ENCODE measurements at places on chromosomes 7 and 10. TPM values are rescaled to one million over a fixed set of nuclear protein-coding genes. Genes with fewer than 3 reads are reported as not detected.

Gene ALOX5
- not detected for total RNA-seq

Gene GRID1
- total RNA-seq, result not detected

Gene NPY4R2
- not detected for total RNA-seq

Gene TUBB8
- not detected for total RNA-seq

Gene NEUROG3
- total RNA-seq, result not detected

Gene COL13A1
- total RNA-seq, result 17.3 TPM

Gene PPP1R17
- total RNA-seq, result not detected

Gene STEAP2
- 30.6 TPM for total RNA-seq

Gene WDFY4
- total RNA-seq, result not detected

Gene ARMH3
- 5.6 TPM for total RNA-seq

Gene HKDC1
- total RNA-seq, result 0.13 TPM

Gene SHH
- not detected for total RNA-seq

Gene ARMC3
- total RNA-seq, result not detected

Gene CYP26C1
- not detected for total RNA-seq

Gene SKIDA1
- total RNA-seq, result not detected

Gene GIMAP8
- not detected for total RNA-seq

Gene SPDYE2
- not detected for total RNA-seq

Gene HDAC9
- 1.6 TPM for total RNA-seq

Gene ADD3
- total RNA-seq, result 128 TPM

Gene GPNMB
- total RNA-seq, result 38.2 TPM

Gene UNCX
- not detected for total RNA-seq

Gene GPER1
- total RNA-seq, result 3.4 TPM

Gene SPDYE8
- total RNA-seq, result not detected

Gene PDZD7
- not detected for total RNA-seq

Gene ADIRF
- total RNA-seq, result 17.6 TPM

Gene TAF6
- total RNA-seq, result 69.8 TPM

Gene NUTM2E
- total RNA-seq, result not detected

Gene EVX1
- total RNA-seq, result not detected

Gene SYPL1
- 59.7 TPM for total RNA-seq

Gene SYT15
- 1.2 TPM for total RNA-seq

Gene GDF10
- 0.22 TPM for total RNA-seq

Data from GM23248 (cell line).